ENCODE measurements at places on chromosomes 11 and 22.
A peak's percentile ranks its signal among the peaks of the same experiment; 100 is the strongest.

GRCh38 chr11:10716122-10716521 lies 22.6 kb upstream of the IRAG1 start:
- peak; percentile 52 for DNase-seq

- no peak for DNase-seq
Observed at GRCh38 chr11:75899806-75900205, 84.8 kb downstream of the UVRAG start.

DNA sequence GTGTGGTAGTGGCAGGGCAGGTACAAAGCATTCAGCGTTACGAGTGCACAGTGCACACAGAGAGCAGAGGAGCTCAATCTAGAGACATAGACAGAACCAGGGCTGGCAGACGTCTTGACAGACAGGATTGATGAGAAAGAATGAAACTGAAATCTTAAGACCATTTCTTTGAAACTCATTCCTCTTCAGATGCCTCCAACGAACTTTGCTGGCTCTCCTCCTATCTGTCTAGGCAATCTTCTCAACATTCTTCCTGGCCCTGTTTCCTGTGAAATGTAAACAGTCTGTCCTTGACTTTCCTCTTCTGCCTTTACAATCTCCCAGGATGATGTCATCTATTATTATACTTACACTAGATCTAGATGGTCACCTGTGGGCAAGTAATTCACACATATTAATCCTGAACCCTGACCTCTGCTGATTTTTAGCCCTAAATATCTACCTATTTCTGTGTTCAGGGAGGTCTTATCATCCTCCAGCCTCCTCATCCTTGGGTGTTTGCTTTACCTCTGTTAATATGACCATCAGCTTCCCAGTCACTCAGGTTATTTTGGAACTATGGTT lies 119.5 kb downstream of the ENTHD1 start:
- peak; percentile 56 for DNase-seq

- DNase-seq = no peak
Observed at GRCh38 chr11:72230764-72231365, 6.3 kb downstream of the INPPL1 start.

- DNase-seq = no peak
Observed at GRCh38 chr11:103994094-103994493, 42.3 kb upstream of the DDI1 start.

DNA sequence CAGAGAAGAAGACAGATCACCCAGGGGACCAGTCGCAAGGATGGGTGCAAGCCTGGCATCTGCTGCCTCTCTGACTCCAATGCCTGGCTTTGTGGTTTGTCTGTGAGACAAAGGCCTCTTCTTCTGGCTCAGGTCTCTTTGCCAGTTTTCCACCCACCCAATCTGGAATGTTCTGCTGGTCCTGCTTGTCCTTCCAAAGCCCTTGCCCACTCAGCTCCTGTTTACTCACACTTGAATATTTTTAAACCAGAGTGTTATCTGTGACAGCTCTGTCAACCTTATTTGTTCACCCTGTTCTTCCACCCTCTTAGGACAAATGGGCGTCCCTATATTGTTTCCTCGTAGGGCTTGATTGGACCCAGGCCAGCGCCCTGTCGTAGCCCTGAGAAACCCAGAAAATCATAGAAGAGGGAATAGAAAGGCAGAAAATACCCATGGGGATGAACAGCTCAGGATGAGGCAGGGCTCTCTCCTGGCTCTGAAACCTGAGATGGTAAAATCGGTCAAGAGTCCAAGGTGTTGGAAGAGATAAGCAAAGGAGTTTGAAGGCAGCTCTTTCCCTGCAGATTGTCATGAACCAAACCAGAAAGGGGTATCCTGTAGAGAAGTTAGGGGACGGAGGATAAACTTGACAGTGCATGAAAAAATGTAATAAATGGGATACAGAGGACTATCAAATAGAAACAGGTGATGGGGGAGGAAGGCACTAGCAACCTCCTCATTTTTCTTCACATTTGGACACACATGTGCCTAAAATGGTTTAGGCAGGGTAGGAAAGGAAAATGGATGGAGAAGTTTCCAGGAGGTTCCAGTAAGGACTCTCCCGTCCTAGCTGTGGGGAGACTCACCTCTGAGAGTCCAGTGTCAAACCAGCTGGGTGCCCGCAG lies 651 bp downstream of the CRYAB start:
- DNase-seq = no peak

- no peak for DNase-seq
Observed at GRCh38 chr11:1541474-1542204, 30.4 kb downstream of the DUSP8 start.

- peak; percentile 12 for DNase-seq
Observed at GRCh38 chr11:104199053-104199452, 35.1 kb upstream of the PDGFD start.

GRCh38 chr11:100152766-100153165 lies 534.3 kb upstream of the ARHGAP42 start:
- DNase-seq = peak; percentile 53

- no peak for DNase-seq
Observed at GRCh38 chr22:37419969-37420685, 7.2 kb downstream of the ELFN2 start.

- no peak for DNase-seq
Observed at GRCh38 chr22:35217527-35217926, 39.8 kb upstream of the HMGXB4 start.

DNA sequence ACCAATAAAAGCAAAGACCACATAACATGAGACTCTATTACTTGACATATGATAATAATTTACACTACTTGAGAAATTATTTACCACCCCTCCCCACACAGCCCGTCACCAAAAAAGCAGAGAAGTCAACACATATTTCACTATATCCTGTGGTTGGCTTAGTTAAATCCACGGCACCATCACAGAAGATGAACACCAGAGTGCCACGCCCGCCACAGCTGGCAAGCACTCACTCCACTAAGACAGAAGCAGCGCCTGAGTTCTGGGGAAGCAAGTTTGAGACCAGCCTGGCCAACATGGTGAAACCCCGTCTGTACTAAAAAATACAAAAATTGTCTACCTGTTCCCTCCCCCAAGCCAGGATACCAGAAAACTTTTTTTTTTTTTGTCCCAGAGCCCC lies 53.1 kb downstream of the PACSIN2 start:
- DNase-seq = peak; percentile 36

DNA sequence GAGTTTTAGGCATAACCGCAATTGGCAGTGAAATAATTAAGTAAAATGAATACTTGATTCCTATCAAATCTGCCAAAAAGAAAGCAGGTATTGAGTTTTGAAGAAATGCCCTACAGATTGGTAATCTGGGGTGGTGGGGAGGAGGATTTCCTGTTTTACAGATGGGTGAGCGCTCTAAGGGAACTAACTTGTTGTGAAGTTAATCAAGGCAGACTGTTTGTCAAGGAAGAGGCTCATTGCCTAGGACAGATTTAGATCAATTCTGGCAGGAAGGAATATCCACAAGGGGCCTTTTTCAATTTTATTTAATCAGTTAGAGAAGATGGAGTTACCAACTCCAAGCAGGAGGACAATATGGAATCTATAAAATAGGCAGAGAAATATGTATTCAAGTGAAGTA lies 271.5 kb upstream of the CCDC90B start:
- DNase-seq = no peak

- no peak for DNase-seq
Observed at GRCh38 chr22:37219533-37219932, 7.3 kb upstream of the SSTR3 start.

DNA sequence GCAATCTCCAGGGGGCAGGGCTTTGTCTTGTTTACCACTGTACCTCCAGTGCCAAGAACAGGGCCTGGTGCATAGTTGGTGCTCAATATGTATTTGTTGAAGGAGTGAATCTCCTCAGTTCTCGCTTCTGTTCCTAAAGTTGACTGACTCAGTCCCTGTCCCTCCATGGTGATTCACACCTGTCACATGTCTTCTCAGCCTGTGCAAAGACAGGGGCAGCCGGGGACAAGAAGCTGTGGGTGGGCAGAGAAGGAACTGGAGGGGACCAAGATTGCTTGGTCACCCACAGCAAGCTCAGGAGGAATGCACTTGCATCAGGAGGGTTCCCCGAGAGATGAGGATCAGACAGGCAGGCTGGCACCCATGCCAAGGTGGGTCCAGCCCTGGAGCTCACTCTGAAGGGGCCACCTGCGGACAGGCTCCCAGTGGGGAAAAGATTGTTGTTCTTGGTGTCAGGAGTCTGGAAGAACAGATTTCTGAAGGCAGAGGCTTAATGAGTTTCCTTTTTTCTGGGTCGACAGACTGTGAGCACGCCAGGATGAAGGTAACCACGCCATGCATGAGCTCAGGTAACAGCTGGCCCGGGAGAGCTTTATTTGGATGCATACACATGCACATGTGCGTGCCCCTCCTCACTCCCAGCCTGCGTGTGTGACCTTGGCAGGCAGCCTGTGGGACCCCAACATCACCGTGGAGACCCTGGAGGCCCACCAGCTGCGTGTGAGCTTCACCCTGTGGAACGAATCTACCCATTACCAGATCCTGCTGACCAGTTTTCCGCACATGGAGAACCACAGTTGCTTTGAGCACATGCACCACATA lies 16.9 kb downstream of the IL17RA start:
- DNase-seq = no peak

DNA sequence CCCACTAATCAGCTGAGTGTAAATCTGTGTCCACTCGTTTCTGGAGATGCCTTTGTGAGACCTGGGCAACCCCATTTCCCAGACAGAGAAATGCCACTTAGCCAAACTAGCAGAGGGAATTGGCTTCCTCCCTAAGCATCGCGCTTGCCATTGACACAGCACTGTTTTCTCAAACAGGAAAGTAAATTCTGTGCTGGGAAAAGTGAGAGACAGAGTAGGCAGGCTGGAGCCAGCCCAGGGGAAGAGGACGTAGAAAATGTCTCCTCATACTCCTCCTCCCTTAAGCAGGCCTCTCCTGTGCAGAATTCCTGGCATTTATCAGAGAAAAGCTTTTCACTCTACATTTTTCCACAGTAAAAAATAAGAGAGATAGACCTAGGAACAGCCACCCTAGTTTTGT lies 99.1 kb upstream of the AMOTL1 start:
- no peak for DNase-seq

GRCh38 chr11:92387859-92388258 lies 163.2 kb downstream of the FAT3 start:
- DNase-seq = no peak

DNA sequence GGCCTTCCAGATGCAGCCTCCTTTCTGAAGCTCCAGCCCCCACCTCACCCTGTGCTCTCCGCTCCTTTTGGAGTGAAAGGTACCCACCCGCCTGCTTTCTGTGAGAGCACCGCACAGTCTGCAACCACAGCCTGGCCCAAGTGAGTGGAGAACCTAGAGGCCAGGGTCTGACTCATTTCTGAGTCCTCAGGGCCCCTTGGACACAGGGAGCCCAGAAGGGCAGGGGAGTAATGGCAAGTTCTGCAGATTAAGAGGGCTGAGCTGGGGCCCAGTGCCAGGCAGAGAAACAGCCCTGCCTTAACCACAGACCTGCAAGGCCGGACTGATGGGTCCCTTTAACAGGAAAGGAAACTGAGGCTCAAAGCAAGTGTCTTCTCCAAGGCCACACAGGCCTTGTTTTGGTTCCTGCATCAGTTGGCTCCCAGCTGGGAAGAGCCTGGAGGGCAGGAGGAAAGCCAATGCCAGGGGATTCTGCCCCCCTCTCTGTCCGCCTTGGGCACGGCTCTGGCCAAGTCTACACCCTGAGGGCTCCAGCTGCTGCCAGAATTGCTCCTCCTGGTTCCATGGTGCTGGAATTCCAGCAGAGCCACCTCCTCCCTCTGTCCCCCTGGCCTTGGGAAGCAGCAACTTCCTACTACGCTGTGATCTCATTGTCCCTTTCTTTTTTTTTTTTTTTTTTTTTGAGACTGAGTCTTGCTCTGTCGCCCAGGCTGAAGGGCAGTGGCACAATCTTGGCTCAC lies 55.1 kb downstream of the CYTH4 start:
- DNase-seq = peak; percentile 69

DNA sequence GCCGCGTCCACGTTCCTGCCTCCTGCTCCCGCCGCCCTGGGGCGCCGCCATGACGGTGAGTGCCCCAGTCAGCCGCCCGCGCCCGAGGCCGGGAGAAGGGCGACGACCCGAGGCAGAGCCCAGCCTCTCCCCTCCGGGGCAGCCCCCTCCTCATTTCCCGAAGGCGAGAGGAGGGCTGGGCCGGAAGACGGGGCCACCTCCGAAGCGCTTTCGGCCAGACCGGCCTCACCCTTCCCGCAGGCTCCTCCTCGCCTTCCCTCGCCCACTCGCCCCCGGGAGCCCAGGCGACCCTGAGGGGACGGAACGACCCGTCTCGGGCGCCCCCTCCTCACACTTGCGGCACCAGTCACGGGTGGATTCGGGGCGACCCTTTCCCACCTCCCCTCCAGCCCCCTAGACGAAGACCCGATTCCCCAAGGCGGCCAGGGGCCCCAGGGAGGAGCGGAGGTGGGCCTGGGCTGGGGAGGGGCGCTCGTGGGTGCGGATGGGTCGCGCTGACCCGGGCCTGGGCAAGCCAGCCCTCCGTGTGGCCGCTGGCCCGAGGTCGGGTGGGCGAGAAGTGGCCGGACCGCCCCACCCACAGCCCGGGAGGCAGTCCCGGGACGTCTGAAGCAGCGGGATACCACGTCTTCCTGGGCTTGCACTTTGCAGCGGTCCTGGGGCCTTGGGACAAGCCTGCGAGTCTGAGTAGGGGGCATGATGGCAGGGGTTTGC lies 49.7 kb downstream of the TRIOBP start:
- DNase-seq = no peak

DNA sequence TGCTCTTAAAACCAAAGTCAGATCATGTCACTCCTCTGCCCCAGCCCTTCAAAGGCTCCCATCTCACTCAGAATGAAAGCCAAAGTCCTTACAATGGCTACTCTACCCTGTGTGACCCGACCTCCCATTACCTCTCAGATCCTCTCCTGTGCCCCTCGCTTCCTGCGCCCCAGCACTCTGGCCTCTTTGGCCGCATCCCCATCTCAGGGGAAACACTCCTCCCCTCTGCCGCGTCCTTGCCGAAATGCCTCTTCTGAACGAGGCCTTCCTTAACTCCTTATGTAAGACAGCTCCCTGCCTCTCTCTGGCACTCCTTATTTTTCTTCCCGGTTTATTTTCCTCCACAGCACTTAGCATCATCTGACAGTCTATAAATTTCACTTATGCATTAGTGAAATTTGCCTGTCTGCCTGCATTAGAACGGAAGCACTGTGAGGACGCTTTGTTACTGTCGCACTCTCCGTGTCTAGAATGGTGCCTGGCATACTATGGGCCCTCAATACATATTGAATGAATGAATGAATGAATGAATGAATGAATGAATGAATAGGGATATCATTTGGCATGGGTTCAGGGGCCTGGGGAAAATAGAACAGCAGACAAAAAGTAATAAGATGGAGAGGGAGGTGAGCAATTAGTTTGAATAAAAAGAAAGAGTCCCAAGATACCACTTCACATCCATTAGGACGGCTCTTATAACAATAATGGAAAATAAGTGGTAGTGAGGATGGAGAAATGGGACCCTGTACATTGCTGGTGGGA lies 137.8 kb downstream of the CEP164 start:
- DNase-seq = no peak

GRCh38 chr22:36730176-36730858 lies 26.8 kb upstream of the CACNG2 start:
- no peak for DNase-seq

- no peak for DNase-seq
Observed at GRCh38 chr22:40479126-40479800, 108.9 kb downstream of the SGSM3 start.

Measured in amniotic epithelial cell (primary cell).